ENCODE measurements at places on chromosomes 7 and 10.

DNA sequence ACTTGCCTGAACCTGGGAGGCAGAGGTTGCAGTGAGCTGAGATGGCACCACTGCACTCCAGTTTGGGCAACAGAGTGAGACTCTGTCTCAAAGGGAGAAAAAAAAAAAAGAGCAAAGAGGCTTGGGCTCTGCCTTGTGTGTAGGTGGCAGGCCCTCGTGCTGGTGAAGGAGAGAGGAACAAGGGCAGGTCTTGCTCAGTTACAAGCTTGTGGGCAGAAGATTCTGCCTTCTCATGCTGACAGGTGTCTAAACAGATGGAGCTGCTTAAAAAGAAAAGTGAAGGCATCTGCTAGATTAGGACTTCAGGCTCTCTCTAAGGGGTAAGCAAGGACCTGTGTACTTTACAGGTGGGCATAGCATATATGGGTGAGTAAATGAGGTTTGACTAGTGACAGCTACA lies 65.5 kb upstream of the TRIM8 start:
- DNase-seq: no peak

DNA sequence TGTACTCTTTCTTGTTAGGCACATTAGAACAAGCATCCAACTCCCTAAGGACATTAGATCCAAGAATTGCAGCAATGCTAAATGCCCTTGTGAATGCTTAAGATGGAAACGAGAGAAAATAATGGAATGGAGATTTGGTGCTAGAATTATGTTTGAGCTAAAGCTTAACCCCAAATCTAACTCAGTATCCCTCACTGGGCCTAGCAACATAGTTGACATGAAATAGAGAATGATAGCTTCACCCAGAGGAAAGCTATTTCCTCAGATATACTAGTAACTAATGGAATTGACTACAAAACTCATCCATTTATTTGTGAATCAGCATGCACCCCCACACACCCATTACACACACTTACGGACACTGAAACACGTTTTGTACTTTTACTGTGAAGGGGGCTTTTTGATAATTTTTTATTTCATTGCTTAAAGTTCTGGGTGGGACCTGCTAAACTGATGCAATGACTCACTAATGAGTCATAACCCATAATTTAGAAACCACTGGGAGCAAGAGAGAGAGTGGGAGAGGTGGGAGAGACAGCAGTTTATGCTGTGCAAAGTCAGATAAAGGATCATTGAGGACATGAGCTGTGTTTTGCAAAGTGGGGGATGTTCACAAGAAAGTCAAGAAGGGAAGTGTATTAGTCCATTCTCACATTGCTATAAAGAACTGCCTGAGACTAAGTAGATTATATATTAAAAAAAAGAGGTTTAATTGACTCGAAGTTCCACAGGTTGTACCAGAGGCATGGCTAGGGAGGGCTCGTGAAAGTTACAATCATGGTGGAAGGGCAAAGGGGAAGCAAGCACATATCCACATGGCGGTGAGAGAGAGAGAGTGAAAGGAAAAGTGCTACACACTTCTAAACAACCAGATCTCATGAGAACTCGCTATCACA lies 382.7 kb downstream of the SFMBT2 start:
- DNase-seq: no peak

- no peak for DNase-seq
Measured at GRCh38 chr7:24050991-24051560, 232.9 kb upstream of the NPY start.

DNA sequence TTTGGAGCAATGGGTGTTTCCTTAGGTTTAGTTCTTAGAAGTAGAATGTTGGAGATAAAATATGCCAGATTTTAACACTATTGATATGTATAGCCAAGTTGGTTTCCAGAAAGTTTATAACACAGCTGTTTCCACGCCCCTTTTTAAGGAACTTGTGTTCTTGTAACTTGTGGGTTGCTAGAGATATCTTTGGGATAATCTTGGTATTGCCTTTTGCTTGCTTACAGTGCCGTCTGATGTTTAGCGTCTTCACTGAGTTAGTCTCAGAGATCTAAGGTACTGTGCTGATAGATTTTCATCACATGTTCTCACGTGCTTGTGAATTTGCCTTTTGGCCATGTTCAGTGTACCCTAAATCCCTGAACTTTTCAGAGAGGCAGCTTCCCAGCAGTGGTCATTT lies 12.4 kb downstream of the TMEM248 start:
- no peak for DNase-seq

DNA sequence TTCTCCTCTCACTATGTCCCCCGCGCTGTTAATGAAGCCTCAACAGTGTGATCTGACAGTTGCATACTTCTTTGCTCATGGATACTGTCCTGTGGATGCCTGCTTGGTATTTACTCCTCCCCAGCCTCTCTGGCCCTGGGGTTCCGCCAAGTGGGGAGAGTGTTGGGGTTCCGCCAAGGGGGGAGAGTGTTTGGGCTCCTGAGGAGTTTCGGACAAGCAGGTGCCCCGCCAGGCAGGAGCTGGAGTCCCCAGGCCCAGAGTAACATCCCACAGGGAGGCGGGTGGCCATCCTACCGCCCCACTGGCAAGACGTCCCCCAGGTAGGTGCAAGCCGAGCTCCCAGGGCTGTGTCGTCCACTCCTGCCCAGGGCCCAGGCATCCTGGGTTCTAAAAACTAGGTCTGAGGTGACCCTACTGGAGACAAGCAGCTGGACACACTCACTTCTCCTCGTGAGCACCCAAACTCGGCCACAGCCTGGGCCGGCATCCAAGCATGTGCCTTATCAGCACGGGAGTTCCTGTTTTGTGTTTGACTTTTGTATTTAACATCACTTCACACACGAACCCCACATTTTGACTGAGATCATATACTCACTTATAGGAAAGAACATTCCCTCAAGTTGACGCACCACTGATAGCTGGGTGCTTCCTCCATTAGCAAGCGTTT lies 34.2 kb downstream of the CAMK2B start:
- DNase-seq: no peak

- no peak for DNase-seq
Measured at GRCh38 chr7:149397470-149398043, 63.3 kb downstream of the ZNF777 start.

- DNase-seq: no peak
Measured at GRCh38 chr10:120262857-120263547, 194.0 kb upstream of the PLPP4 start.

- DNase-seq: no peak
Measured at GRCh38 chr7:117346161-117346560, 23.3 kb upstream of the WNT2 start.

DNA sequence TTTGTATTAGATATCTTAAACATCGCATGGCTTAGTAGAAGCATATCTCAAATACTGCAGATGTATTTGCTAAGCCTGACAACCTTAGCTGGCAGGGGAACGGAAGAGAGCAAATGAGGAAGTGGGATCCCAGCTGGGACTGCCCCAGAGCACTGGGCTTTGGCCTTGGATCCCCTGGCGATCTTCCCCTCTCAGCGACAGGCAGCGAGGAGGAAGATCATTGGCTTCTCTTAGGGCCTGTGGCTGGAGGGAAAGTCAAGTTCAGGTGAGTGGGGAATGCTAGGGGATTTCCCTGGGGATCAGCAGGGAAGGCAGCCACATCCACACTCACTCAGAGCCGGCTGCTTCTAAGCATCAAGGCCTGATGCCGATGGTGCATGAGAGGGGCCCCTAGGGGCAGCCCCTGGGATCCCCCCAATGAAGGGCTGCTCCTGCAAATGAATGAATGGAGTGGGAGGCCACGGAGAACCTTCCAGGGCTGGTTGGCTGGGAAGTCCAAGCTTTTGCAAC lies 42.0 kb downstream of the LYZL2 start:
- DNase-seq: peak; percentile 68

GRCh38 chr10:5618829-5619228 lies 47.6 kb downstream of the ASB13 start:
- DNase-seq: no peak

DNA sequence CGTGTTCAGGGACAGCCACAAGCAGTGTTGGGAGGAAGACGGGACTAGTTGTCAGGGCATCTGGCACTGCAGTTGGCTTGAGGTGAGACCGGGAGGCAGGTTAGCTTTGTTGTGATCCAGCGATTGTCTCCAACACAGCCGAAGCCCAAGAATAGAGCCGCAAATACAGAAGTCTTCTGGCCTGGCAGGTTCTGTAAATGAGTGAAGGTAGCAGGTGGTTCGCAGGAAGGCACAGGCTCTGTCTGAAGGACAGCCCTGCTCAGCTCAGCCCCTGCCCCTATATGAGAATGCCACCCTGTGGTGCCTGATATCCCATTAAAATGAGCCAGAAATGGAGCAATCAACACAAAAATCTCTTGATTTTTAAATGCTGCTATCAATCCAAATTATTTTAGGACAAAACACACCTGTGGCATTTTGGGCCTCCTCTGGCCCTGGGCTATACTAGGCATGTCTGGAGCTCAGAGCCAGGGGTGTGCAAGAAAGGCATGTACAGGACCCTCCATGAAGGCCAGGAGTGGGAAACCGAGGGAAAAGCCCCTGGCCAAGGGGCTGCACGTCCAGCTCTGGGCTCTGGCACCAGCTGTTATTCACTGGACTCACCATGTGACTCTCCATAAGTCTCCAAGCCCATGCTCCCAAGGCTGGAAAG lies 11.2 kb upstream of the C10orf71 start:
- no peak for DNase-seq

DNA sequence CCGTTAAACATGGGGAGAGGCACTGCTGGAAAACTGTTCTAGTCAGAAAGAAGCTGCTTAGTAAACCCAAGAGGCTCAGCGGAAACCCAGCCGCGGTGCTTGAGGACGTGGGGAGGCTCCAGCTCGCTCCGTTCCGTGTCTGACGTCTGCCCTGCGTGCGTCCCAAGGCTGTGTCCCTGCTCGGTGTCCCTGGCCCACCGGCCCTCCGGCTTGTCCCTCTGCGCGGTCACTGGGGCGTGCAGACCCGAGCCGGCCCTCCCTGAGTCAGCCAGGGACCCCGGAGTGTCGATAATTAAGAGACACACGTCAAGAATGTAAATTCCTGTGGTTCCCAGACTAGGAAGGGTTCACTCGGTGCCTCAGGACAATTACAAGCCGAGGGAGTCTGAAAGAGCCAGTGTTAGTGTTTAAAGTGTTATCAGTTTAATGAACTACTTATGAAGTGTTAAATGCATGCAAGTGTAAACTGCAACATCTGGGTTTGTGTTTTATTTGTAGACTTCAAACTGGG lies 98.9 kb downstream of the WDR11 start:
- DNase-seq: no peak

DNA sequence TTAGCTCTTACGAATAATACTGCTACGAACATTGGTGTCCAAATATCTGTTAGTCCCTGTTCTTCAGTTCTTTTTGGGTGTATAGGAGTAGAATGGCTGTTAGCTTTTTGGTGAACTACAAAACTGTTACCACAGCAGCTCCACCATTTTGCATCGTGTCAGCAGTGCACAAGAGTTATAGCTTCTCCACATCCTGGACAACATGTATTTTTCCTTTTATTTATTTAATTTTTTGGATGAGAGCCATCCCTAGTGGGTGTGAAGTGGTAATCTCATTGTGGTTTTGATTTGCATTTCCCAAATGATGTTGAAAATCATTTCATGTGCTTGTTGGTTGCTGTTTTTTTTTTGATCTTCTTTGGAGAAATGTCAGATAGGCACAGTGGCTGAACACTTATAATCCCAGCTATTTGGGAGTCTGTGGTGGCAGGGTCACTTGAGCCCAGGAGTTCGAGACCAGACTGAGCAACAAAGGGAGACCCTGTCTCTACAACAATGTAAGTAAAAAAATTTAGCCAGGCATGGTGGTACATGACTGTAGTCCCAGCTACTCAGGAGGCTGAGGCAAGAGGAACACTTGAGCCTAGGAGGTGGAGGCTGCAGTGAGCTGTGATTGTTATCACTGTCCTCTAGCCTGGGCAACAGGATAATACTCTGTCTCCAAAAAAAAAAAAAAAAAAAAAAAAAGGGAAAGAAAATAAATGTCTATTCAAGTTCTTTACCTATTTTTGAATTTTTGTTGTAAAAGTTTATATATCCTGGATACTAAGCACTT lies 31.7 kb downstream of the TRIM24 start:
- DNase-seq: no peak

DNA sequence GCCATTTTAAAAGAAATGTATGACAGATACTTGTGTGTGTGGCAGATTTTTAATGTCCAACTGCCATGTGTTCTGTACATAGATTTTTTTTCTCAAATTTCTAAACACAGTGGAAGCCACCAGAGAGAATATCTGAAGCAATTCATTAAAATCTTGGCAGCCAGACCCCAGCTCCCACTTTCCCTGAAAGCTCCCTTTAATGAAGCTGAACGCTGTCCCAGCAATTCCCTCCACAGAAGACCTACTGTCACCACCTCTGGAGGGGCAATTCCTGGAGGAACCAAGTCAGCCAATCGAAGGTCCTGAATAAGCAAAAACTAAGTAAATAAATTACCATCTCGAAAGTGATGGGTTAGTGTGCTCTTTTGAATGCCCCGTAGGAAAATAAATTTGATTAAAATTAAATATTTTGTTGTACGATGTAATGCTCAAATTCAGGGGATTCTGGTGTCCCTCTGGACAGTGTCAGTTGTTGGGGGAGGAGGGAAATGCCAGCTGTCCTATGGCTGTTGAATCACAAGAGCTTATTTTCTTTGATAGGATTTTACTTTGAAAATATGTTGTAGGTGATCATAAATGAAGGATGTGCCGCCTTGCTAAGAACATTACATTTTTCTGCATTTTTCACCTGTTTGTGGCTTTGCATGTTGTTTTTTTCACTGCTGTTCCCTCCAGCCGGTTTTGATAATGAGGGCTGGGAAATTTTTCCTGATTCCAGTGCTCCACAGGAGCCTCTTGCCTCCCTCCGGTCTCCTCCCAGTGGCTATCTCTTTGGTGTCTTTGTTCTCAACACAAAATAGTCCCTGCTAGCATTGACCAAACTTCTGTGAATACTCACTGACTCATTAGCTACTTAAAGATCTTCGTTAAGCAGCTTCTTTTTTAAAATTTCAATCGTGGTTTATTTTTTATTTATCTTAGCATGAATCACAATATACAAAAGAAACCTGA lies 9.2 kb upstream of the GSAP start:
- DNase-seq: no peak

DNA sequence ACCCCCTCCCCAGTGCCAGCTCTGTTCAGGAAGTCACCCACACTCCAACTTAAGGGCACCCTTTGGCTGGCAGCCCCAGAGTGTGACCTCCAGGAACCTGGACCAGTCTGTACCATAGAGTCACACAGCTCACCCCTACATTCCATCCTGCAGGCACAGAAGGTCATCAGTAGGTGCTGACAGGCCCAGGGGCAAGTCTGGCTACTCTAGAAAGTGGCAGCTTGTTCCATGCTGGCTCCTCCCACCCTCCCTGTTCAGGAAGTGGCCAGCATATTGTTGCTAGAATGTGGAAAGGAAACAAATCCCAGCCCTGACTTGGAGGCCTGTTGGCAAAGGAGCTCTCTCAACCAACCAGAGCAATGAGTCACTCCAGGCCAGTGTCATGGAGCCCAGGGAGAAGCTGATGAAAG lies 3.2 kb upstream of the NCOA4 start:
- no peak for DNase-seq

DNA sequence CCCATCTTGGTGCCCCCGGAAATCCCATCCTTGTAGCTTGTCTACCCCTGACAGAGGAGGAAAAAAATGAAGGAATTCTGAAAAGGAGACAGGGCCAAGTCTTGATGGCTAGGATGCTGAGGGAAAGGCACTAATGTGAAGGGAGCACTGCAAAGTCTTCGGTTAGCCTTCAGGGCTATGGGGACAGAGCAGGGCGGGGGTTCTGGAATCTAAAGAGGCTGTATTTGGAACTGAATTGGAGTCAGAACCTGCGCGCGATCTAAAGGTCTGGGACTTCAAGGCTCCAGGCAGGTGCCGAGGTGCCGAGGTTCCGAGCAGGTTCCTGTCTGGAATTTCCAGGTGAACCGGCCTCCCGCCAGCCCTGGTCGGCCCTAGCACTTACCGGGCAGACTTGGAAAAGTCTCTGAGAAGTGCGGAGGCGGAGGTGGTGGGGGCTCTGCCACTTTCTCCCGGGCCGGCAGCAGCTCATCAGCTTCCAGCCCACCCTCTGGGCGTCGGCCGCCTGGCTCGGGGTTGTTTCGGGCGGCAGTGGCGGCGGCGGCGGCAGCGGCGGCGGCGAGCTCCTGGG lies 781 bp downstream of the GBX1 start:
- no peak for DNase-seq
